IMR-90 (cell line): ENCODE measurements at places on chromosomes 11 and 22. TPM values are rescaled to one million over a fixed set of nuclear protein-coding genes. Genes with fewer than 3 reads are reported as not detected.

GRCh38 chr11:123054301-123055065 lies 7.5 kb downstream of the HSPA8 start:
- H3K27ac ChIP-seq, result no peak overlapping the region
- no peak overlapping the region for H3K4me3 ChIP-seq
- no peaks in the 10 kb centered on the region for H3K27me3 ChIP-seq
- DNase-seq, result peak; percentile 73
- H3K36me3 ChIP-seq, result peaks cover 48% of the 10 kb centered on the region

DNA sequence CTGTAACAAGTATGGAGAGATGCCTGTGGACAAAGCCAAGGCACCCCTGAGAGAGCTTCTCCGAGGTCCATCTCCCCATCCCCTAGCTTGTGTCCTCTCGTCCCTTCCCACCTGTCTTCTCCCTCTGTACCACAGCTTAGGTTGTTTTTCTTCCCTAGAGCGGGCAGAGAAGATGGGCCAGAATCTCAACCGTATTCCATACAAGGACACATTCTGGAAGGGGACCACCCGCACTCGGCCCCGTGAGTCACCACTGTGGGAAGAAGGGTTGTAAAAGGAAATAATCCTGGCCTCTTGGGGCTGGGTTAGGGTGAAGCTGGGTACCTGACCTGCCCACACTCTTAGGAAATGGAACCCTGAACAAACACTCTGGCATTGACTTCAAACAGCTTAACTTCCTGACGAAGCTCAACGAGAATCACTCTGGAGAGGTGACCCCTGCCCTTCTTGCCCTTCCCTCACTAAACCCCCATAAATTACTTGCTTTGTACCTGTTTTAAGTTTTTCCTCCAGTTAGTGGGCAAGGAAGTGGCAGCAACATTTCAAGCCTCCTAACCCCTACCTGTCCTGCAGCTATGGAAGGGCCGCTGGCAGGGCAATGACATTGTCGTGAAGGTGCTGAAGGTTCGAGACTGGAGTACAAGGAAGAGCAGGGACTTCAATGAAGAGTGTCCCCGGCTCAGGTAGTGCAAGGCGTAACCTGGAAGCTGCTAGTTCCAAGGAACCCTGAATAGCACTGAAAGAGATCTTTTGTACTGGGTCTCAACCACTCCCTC lies 3.1 kb downstream of the TAF10 start:
- peaks cover 31% of the 10 kb centered on the region for H3K4me1 ChIP-seq
- H3K36me3 ChIP-seq, result peaks cover 42% of the 10 kb centered on the region
- DNase-seq, result no peak
- H3K4me3 ChIP-seq, result no peak overlapping the region
- no peaks in the 10 kb centered on the region for H3K27me3 ChIP-seq
- H3K27ac ChIP-seq, result peak overlapping the region; percentile 95; the same call in 1 of the 2 replicates

GRCh38 chr11:33761471-33761870 lies 12.8 kb downstream of the FBXO3 start:
- DNase-seq, result no peak
- H3K27me3 ChIP-seq, result no peaks in the 10 kb centered on the region
- peaks cover 17% of the 10 kb centered on the region for H3K36me3 ChIP-seq
- no peak overlapping the region for H3K4me3 ChIP-seq
- H3K27ac ChIP-seq, result no peak overlapping the region

DNA sequence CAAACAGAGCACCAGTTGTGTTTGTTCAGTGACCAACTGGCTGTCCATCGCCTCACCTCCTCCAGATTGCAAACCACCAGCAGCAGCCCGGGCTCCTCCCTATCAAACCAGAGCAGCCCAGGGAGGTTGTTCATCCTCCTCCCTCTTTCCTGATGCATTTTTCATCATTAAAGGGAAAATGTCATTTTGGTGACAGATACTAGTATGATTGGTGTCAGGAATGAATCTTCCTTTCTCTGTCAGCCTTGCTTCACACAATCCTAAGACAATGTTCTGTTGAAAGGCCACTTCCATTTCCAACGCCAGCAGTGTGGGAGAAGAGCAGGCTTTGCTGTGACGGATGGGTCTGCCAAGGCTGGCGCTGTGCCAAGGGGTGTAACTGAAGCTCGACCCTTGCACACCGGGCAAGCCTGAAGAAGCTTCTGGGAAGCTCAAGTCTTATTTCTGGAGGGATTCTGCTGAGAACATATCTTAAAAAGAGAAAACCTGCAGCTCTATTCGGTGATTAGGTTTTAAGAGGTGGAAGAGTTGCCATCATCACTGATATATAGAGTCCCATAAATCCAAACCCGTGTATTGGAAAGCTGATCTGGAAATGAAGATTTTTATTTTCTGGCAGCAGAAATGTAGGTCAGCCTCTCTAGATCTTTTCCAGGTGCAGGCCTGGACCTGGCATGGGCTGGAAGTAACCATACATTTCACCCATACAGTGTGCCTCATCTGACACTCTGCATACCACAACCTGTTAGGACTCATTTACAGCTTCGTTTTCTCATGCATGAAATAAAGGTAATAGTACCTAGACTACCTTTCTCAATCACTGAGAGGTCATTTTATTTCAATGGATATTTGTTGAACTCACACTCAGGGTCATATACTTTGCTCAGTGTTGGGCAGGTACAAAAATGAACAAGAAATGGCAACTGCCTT lies 524.5 kb downstream of the NTM start:
- no peaks in the 10 kb centered on the region for H3K36me3 ChIP-seq
- H3K4me1 ChIP-seq, result peaks cover 14% of the 10 kb centered on the region
- no peak for DNase-seq
- H3K4me3 ChIP-seq, result no peak overlapping the region
- no peak overlapping the region for H3K27ac ChIP-seq
- no peaks in the 10 kb centered on the region for H3K27me3 ChIP-seq

- H3K4me1 ChIP-seq, result no peaks in the 10 kb centered on the region
- H3K36me3 ChIP-seq, result no peaks in the 10 kb centered on the region
- no peak for DNase-seq
- no peak overlapping the region for H3K27ac ChIP-seq
- no peak overlapping the region for H3K4me3 ChIP-seq
- H3K27me3 ChIP-seq, result no peaks in the 10 kb centered on the region
These were observed 148.8 kb downstream of the MPPED1 start for GRCh38 chr22:43560651-43561050.

DNA sequence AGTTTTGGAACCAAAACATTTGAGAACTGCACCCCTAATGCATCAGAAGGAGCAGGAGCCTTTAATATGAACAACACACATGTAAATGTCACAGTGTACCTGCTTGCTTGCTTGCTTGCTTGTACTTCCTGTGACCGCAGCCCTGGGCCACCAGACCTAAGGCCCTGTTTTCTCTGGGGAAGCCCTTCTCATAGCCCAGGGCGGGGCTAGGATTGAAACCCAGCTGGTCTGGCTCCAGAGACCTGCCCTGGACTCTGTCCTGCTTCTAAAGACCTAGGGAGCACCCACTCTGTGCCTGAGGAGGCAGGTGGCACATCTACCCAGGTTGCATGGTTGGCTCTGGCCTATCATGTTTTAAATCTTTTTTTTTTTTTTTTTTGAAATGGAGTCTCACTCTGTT lies 7.6 kb upstream of the MCM5 start:
- peaks cover 49% of the 10 kb centered on the region for H3K36me3 ChIP-seq
- no peaks in the 10 kb centered on the region for H3K27me3 ChIP-seq
- no peak overlapping the region for H3K4me3 ChIP-seq
- DNase-seq, result no peak
- H3K4me1 ChIP-seq, result no peaks in the 10 kb centered on the region

- peak overlapping the region; percentile 75 for H3K27ac ChIP-seq
- H3K36me3 ChIP-seq, result no peaks in the 10 kb centered on the region
- no peaks in the 10 kb centered on the region for H3K4me1 ChIP-seq
- peak overlapping the region; percentile 79 for H3K4me3 ChIP-seq
- DNase-seq, result peak; percentile 60
These were observed 1.5 kb upstream of the LARGE1 start for GRCh38 chr22:33921525-33922348.

- H3K36me3 ChIP-seq, result no peaks in the 10 kb centered on the region
- 0 out of 2 replicates have a peak, but pooled peaks cover 5% of the 10 kb centered on the region for H3K4me1 ChIP-seq
- H3K4me3 ChIP-seq, result no peak overlapping the region
- H3K27ac ChIP-seq, result no peak overlapping the region
These were observed 71.0 kb downstream of the CSTPP1 start for GRCh38 chr11:47007579-47007978.

DNA sequence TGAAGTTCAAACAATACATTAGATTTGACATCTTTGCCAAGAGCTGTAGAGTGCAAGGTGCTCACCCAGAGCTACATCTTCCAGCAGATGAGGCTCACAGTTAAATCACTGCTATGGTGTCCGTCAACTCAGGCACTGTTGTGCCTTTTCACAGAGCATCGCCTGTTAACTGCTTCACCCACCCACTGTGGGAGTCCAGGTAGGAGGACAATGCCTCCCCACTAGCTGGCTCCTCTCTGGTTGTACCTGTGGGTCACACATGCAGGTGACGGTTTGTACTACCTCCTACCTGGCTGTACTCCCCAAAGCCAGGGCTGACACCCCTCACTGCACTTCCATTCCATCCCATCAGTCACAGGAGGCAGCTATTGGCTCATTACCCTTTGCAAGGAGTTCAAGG lies 84.6 kb upstream of the TOP3B start:
- peaks cover 2% of the 10 kb centered on the region; the same call in 1 of the 2 replicates for H3K4me1 ChIP-seq
- no peaks in the 10 kb centered on the region for H3K36me3 ChIP-seq
- no peak overlapping the region for H3K27ac ChIP-seq
- no peak for DNase-seq
- peaks cover 31% of the 10 kb centered on the region for H3K27me3 ChIP-seq

DNA sequence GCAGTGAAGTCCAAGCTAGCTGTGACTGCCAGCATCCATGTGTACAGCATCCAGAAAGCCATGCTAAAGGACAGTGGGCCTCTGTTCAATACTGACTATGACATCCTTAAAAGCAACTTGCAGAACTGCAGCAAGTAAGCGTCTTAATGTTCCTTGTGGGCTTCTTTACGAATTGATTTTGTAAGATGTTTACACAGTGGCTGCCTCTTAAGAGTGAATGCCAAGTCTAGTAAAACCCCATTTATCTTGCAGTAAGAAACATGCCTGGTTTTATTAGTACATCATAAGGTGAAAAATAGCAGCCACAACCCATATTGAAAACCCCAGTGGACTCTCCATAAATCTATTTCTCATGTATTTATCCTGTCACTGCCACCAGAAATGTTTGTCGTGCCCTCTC lies 20.5 kb downstream of the POLD3 start:
- H3K27me3 ChIP-seq, result no peaks in the 10 kb centered on the region
- H3K27ac ChIP-seq, result no peak overlapping the region
- H3K36me3 ChIP-seq, result peaks cover 7% of the 10 kb centered on the region; the same call in 1 of the 2 replicates
- no peak overlapping the region for H3K4me3 ChIP-seq
- H3K4me1 ChIP-seq, result peaks cover 8% of the 10 kb centered on the region

DNA sequence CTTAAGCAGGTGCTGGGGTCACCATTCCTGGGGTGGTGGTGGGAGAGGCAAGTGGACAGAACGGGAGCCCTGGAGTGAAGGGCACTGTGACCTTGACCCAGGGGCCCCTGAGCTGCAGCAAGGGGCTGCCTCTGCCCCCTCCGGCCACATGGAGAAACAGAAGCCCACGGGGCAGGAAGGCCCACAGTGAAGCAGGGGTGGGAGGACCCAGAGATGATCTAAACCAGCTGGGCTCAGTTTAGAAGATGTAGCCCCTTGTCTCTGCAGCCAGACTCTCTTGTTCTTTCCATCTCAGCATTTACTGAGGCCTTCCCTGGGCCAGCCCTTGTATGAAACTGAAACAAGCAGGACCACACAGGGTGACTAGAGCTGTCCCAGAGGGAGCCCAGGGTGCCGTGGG lies 30.5 kb downstream of the WNT11 start:
- H3K27me3 ChIP-seq, result peaks cover 37% of the 10 kb centered on the region
- H3K4me3 ChIP-seq, result no peak overlapping the region
- no peak overlapping the region for H3K27ac ChIP-seq
- DNase-seq, result no peak
- H3K36me3 ChIP-seq, result no peaks in the 10 kb centered on the region

GRCh38 chr11:103980108-103980507 lies 56.3 kb upstream of the DDI1 start:
- H3K4me1 ChIP-seq, result peaks cover 3% of the 10 kb centered on the region; the same call in 1 of the 2 replicates

DNA sequence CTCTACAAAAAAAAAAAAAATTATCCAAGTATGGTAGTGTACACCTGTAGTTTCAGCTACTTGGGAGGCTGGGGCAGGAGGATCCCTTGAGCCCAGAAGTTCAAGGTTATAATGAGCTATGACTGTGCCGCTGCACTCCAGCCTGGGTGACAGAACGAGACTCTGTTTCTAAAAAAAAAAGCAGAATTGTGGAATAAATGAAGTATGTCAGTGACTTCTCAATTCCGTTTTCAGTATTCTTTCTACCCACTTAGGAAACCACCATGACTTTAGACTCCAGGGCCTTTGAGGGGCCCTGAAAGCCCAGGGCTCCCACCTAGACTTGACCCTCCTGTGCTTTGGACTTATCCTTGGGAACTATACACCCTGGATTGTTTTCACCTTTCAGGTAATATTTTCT lies 6.5 kb upstream of the NUP160 start:
- no peak overlapping the region for H3K4me3 ChIP-seq
- no peak overlapping the region for H3K27ac ChIP-seq
- DNase-seq, result no peak
- H3K4me1 ChIP-seq, result no peaks in the 10 kb centered on the region

GRCh38 chr11:115848611-115849010 lies 344.4 kb upstream of the CADM1 start:
- DNase-seq, result no peak
- no peaks in the 10 kb centered on the region for H3K27me3 ChIP-seq
- no peak overlapping the region for H3K27ac ChIP-seq
- peaks cover 2% of the 10 kb centered on the region; the same call in 1 of the 2 replicates for H3K4me1 ChIP-seq

DNA sequence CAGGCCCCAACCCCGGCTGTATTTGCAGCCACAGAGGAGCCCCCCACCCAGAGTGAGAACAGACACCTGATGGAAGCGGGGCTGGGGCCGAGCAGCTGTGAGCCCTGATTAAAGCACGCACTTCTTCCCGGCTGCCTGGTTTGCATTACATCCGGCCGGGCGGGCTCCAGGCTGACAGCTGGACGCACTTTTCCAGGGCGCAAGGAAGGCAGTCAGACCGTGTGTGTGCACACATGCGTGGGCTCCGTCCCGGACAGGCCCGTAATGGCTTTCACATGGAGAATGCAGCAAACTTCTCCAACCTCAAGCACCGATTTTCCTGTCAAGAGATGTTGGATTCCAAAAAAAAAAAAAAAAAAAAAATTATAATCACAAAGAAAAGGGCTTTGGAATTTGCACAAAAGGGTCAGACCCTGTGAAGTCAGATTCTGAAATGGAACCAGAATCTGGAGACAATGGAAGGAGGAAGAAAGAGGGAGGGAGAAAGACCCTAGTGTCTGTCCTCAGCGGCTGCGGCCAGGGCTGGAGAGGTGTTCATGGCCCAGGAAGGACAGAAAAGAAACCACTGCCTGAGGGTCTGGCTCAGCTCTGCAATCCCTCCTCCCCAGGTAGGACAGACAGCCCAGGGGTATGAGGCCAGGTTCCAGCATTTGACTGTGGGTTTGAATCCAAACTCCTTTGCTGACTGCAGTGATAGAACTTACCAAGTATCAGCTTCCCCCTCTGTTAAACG lies 365.5 kb downstream of the MN1 start:
- no peaks in the 10 kb centered on the region for H3K36me3 ChIP-seq
- no peak overlapping the region for H3K4me3 ChIP-seq
- peaks cover 13% of the 10 kb centered on the region; the same call in 1 of the 2 replicates for H3K27me3 ChIP-seq
- H3K4me1 ChIP-seq, result peaks cover 2% of the 10 kb centered on the region; the same call in 1 of the 2 replicates
- DNase-seq, result peak; percentile 65
- no peak overlapping the region for H3K27ac ChIP-seq

PLCB3 gene
- 23.9 and 25.9 TPM in 2 replicates for polyA plus RNA-seq

ANO1 gene
- polyA plus RNA-seq, result 8.0 and 10.7 TPM in 2 replicates

ZNF280A gene
- polyA plus RNA-seq, result not detected in 2 replicates

TYR gene
- polyA plus RNA-seq, result not detected in 2 replicates

HMOX1 gene
- 49.9 and 50.5 TPM in 2 replicates for polyA plus RNA-seq

BACE1 gene
- polyA plus RNA-seq, result 42.4 and 50.6 TPM in 2 replicates

RASGRP2 gene
- 0.82 and 1.2 TPM in 2 replicates for polyA plus RNA-seq

ENTHD1 gene
- polyA plus RNA-seq, result not detected in 2 replicates
